ENCODE measurements at places on chromosomes 12 and 14.

GRCh38 chr14:30214461-30215090 is 286.9 kb upstream of the PRKD1 start:
- DNase-seq = peak; percentile 8

DNA sequence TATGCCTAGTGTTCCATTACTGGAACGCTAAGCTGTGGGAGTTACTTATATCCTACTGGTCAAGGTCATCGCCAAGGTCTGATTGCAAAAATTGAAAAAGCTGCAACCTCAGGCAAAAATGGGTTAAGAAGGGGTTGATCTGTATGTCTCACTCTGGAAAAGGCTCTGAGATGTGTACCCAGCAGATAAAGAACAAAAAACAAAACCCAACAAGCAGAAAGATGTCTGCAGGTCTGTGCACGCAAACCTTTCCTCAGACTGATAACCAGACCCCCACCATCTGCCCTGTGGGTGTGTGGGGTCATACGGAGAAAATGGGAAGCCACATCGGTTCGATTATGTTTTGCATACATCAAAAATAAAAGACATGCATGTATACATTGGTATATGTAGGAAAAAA is 56.4 kb downstream of the TESC start:
- no peak for DNase-seq

DNA sequence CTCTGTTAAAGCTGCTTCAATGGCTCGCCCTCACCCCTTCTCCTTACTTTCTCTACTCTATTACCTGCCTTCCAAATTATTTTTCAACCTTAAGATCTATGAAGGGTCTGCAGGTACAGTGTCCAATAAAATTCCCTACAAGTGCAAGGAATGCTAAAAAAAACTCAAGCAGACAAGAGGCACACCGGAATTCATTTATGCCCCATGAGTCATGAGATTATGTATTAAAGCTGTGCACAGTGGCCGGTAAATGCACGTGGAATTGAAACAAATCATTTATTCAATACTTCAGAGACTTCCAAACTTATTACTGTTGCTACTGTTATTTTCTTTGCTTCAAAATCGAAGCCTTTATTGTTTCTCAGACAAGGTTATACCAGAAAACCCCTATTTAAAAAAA is 68.4 kb downstream of the ST8SIA1 start:
- DNase-seq = no peak

- no peak for DNase-seq
These were observed 1.3 kb upstream of the ZDHHC17 start for GRCh38 chr12:76762601-76762980.

DNA sequence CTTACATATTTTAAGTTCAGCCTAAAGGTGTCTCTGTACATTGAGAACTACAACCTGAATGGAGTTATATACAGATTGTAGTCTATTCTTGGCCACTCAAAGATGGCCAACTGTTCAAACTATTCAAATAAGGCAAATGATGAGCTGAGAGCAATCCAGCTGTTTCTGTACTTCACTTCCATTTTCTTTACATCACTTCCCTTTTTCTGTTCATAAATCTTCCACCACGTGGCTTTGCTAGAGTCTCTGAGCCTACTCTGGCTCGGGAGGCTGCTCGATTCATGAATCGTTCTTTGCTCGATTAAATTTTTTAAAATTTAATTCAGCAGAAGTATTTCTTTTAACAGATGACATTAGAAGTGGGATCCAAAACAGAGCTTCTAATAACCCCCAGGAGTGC is 879.7 kb downstream of the GALC start:
- no peak for DNase-seq

DNA sequence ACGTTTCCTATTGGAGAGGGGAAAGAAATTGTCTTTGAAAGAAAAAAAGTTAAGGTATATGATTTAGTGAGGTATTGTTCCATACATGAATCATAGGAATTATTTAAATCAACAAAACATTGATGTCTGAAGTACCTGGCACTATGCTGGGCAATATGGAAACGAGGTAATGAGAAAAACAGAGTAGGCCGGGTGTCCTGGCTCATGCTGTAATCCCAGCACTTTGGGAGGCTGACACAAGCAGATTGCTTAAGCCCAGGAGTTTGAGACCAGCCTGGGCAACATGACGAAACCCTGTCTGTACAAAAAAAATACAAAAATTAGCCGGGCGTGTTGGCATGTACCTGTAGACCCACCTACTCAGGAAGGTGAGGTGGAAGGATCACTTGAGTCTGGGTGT is 45.9 kb downstream of the AEBP2 start:
- no peak for DNase-seq

- DNase-seq = no peak
These were observed 326.8 kb downstream of the GLT1D1 start for GRCh38 chr12:129179941-129180553.

DNA sequence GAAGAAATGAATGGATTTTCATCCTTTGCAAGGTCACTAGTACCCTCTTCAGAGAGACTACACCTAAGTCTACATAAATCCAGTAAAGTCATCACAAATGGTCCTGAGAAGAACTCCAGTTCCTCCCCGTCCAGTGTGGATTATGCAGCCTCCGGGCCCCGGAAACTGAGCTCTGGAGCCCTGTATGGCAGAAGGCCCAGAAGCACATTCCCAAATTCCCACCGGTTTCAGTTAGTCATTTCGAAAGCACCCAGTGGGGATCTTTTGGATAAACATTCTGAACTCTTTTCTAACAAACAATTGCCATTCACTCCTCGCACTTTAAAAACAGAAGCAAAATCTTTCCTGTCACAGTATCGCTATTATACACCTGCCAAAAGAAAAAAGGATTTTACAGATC is 40.8 kb downstream of the SPATA7 start:
- no peak for DNase-seq

- DNase-seq = no peak
These were observed 707 bp downstream of the DHRS1 start for GRCh38 chr14:24298892-24299254.

- DNase-seq = no peak
These were observed 137.9 kb upstream of the TMCC3 start for GRCh38 chr12:94788298-94788697.

DNA sequence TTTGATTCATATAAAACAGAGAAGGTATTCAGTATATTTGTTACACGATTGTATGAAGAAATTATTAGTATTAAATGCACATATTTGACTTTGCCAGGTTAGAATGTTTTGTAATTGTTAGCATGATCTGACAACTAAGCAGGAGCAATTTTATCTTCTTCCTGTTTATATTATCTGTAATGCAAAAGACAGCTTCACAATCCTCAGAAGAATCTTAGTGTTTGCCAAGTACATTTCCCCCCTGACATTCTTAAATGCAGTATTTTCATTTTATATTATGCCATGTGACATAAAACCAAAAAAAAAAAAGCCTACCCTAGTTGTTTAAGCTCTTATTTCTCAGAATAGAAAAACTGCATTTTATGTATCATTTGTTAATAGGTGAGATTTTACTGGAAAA is 469.4 kb downstream of the FOXG1 start:
- DNase-seq = no peak

DNA sequence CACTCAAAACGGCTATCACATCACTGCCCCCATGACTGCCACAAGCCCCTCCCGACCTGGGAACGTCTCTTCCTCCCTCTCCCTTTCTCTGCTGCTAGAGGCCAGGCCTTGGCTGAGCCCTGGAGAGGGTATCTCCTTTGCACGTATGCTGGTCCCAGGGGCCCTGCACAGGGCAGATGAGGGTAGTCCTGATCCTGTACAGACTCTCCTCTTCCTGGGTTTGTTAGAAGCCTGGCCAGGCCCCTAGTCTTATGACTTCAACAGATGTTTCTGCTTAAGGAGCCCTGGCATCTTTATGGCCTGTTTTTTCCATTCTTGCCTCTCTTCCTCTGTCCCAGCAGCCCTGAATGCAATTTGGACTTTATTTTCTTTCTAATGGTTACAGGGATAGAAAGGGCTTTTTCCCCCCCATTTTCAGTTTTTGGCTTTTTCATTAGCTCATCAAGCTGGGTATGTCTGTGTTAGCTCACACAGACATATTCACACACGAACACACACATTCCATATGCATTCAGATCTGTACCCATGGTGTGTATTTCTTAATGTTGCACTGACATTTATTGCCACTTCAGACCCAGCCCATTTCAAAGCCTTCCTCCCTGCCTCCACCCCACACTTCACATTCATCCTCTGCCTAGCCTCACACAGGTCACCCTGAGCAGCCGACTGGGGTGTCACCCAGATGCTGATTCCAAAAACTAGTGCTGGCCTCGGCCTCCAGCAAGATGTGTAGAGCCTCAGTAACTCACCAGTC is 203.2 kb downstream of the ZFP36L1 start:
- DNase-seq = no peak

- no peak for DNase-seq
These were observed 46.0 kb upstream of the FOS start for GRCh38 chr14:75232597-75232996.

DNA sequence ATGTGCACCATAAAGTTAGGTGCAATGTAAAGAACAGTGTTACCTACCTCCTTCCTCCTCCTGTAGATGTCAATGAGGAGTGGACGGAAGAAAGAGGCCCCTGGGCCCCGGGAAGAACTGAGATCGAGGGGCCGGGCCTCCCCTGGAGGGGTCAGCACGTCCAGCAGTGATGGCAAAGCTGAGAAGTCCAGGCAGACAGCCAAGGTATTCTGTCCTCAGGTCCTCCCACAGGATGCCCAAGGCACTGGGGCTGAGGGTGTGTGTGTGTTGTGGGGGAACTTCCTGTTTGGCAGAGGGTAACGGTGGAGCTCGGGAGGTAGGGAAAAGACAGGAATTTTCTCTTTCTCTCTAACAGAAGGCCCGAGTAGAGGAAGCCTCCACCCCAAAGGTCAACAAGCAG is 6.4 kb downstream of the ATN1 start:
- no peak for DNase-seq

DNA sequence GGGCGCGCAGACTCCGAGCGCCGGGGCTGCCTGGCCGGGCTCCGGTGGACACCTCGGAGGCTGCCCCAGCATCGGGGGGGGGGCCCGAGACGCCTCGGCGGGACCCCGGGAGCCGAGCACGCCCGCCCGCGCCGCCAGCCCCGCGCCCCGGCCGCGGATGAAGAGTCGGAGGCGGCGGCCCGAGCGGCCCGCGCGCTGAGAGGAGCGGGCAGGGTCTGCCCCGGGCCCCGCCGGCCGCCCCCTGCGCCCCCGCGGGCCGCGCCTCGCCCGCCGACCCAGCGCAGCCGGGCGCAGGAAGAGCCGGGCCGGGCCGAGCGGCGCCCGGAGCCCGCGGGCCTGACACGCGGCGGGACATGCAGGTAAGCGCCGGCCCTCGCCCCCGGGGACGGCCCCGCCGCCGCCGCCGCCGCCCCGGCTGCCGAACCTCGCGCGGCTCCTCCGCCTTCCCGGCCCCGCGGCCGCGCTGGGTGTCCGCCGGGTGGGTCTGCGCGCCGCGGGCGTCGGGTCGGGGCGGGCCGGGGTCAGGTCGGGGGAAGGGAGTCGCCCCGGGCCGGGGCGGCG is 63.7 kb downstream of the FBXL14 start:
- DNase-seq = no peak

- DNase-seq = no peak
These were observed 344.7 kb downstream of the CACNA1C start for GRCh38 chr12:2397356-2398045.

DNA sequence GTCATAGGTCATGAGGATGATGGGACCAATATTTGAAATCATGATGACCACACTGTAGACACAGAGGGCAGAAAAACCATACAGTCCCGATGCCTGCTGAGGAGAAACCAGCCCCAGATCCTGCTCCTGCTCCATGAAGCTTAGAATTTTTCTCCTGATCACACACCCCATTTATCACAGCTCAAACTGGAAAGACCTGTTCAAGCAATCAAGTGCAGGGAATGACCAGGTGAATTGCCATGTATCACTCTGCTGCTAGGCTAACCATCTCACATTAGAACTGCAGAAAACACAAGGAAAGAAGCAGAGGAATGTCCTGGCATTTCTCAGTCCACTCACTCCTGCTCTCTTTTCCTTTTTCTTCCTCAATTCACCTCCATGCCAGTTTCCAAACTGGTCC is 18.1 kb downstream of the MANSC1 start:
- no peak for DNase-seq

- DNase-seq = no peak
These were observed 4.3 kb downstream of the BCAT1 start for GRCh38 chr12:24944601-24944975.

DNA sequence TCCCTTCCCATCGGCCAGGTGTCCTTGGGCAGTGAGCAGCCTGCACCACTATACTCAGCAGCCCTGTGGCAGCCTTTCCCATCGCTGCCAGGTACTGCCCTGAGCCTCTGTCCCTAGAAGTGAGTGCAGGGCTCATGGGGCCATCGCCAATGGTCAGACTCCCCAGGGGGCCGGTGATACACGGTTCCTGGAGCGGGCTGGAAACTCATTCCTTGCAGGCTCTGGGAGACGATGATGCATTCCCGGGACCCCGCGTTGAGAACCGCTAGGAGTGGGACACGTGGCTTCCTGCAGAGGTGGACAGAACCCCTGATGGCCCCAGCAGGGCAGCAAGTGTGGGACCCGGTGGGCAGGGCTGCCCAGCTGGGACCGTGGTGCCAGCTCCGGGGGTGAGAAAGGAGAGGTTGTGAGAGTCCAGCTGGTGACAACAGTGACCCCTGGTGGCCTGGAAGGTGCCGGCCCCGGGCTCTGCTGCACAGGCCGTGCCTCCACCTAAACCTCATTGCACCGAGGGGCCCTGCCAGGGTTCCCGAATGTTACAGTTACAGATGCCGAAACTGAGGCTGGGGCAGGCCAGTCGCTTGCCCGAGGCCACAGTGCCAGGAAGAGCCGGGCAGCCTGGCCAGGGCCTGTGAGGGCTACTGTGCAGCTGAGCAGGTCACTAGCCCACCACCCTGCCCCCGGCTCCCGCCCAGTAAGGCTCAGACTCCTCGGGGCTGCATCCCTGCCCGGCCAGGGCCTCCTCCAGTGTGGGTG is 33.8 kb downstream of the FBRSL1 start:
- DNase-seq = no peak

DNA sequence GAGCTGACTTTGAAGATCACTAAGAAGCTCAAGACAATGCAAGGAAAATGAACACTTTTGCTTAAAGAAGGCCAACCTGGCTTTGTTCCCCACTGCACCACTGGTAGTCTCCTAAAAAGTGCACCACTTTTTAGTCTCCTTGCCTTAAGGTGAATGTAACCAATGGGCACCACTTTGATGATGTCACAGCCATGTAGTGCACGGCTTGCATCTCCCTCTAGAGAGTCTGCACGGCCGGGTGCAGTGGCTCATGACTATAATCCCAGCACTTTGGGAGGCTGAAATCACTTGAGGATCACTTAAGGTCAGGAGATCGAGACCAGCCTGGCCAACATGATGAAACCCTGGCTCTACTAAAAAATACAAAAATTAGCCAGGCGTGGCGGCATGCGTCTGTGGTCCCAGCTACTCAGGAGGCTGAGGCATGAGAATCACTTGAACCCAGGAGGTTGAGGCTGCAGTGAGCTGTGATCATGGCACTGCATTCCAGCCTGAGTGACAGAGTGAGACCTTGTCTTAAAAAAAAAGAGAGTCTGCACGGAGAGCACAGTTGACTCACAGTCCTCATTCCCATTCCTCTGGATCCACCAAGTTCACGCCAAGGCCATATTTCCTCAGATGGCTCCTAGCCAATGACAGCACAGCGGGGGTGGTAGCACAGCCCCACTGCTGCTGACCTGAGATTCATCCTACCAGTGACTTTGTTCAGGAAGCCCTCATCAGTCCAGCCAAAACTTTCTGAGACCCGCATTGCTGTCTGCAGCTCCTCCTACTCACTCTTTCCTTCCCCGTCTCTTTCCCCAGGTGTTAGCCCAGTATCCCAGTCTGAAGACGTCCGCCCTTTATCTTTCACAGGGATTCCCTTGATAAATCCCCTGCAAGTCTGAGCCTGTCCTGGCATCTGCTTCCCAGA is 16.5 kb upstream of the IFT81 start:
- no peak for DNase-seq
